ENCODE measurements at places on chromosomes 5 and 9.
A peak's percentile ranks its signal among the peaks of the same experiment; 100 is the strongest.

GRCh38 chr5:54113060-54113459 lies 197.3 kb downstream of the ARL15 start:
- no peak for DNase-seq

DNA sequence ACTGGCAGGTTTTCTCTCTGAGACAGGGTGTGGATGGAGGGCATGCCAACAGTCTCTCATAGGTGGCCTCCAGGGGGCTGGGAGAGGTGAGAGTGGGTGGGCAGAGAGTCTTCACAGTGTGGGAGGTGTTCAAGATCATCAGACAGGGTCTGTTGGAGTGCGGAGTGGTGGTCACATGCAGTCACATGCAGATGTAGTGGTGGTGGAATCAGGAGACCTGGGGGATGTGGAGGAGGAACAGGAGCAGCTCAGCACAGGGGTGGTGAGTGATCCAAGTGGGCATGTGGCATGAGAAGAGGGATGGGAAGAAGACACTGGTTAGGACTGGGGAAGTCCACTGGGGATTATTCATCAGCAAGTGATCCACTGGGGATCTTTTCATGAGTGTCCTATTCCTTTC lies 5.8 kb downstream of the GM2A start:
- no peak for DNase-seq

GRCh38 chr9:94086486-94087345 lies 2.5 kb downstream of the PTPDC1 start:
- DNase-seq = no peak

- DNase-seq = no peak
Measured at GRCh38 chr5:105789246-105789645, 1881.5 kb downstream of the EFNA5 start.

DNA sequence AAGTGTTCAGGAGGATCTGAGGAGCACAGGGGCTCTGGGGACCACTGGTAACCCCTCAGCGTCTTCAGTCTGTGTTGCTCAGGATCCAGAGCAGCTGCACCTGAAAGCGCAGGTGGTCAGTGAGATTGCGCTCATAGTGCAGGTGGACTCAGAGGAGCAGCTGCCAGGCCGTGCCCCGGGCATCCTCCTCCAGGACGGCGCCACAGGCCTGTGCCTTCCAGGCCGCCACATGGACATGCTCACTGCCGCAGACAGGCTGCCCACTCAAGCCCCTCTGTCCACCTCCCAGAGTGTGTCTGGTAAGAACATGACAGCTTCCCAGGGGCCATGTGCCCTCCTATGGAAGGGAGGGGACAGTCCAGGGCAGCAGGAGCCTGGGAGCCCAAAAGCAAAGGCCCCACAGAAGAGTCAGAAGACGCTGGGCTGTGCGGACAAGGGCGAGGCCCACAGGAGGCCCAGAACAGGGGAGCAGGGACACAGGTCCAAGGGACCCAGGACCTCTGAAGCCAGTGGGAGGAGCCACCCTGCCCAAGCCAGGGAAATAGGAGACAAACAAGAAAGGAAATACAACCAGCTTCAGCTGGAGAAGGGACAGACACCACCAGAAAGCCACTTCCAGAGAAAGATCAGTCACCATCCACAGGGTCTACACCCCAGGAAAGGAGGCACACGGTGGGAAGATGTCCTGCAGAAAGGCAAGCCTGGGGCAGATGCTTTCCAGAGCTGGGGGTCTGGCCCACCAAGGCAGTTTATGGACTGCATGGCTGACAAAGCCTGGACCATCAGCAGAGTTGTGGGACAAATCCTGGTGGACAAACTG lies 5.2 kb downstream of the SPATA31E1 start:
- DNase-seq = no peak

GRCh38 chr5:31674371-31674951 lies 35.5 kb downstream of the PDZD2 start:
- DNase-seq = no peak

DNA sequence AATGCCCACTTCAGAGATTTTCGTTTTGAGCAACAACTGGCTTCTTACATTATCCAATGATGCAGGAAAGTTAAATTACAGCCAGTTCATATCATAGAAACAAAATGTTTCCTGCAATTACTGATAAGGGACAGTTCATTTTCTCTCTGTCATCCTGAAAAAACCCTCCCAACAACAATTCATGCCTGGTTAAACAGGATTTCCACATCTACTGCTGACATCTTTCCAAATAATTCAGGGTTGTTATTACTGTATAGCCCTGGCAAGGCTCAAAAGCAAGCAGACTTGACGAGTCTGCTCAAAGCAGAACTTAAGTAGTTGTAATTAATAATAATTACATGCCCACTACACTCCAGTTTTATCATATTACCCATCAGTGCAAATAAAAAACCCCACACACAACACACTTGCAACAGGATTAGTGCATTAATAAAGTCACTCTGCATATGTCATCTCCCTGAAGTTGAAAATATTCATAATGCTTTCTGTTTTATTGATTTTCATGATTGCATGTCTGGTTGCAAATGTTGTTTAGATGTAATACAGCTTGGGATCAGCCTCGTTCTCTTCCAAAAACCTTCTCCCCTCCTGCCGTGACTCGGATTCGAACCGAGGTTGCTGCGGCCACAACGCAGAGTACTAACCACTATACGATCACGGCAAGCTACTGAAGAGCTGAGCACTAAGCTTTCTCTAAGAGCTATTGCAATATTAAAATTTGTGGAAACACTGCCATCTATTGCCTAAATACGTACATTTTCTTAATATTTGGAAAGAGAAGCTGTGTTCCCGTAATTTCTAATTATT lies 119.6 kb upstream of the NFIB start:
- DNase-seq = no peak

DNA sequence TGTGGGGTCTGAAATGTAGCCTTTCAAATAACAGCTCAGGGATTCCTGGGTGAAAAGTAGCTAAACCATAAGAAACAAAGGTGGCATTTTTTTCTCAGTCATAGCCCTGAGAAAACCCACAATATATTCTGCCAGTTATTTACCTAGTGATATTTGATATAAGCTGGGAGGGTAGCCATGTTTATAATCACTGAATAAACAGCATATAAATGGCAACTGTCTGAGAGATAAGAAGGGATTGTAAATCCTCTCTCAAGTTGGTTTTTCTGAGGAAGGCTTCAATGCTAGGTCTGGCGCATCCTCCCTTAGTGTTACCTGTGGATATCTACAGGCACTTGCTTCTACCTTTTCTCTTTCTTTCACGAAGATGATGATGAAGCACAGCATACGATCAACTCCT lies 1080.5 kb upstream of the DMAC1 start:
- no peak for DNase-seq

GRCh38 chr5:81556809-81557208 lies 162.9 kb upstream of the ACOT12 start:
- no peak for DNase-seq

GRCh38 chr9:136118320-136119060 lies at the start of gene TMEM250:
Gene TMEM250, minus strand, starts transcription at chr9:136118875. Its CDS starts 1,975 bp downstream, at chr9:136116900.
- peak; percentile 72 for DNase-seq

DNA sequence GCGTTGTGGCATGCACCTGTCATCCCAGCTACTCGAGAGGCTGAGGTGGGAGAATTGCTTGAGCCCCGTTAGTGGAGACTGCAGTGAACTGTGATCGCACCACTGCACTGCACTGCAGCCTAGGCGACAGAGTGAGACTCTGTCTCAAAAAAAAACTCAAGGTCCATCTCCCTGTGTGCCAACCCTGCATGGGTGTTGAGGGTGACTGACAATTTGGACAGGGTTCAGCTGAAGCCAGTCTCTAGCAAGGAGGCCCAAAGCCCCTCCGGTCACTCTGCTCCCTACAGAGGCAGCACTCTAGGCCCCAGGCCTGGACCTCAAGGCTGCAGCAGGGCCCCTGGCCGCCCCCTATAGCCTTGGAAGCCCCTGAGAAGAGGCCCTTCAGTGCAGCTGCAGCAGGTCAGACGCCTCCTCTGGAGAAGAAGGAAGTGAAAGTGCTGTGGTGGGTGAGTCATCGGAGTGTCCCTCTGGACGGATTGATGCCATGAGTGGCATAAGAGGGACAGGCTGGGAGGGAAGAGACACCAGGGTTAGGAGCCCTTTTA lies 39.2 kb upstream of the NEK6 start:
- no peak for DNase-seq

GRCh38 chr5:138610415-138610917 lies 35.3 kb upstream of the HSPA9 start:
- DNase-seq = no peak

GRCh38 chr5:55564721-55565120 lies 30.0 kb upstream of the PLPP1 start:
- DNase-seq = no peak

DNA sequence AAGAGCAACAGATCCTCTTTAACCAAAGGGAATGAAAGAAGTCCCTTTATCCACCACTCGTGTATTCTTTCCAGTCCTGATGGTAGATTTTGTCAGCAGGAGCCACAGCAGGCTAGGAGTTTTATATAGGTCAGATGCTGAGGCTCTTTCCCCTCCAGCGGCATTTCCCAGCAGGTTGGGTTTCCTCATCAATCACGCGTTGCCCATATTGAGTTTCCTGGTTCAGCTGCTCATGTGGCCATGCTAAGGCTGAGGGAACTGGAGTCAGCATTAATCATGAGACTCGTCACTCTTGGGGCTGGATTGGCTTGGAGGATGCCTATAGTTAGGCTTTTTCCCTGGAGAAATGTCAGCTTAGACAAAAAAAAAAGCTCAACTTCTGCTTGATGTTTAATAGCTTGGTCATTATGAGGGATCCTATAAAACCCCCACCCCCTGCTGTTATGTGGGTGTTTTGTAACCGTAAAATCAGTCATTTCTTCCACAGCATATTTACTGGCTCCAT lies 193.4 kb upstream of the GAS1 start:
- DNase-seq = no peak

GRCh38 chr9:18496256-18497000 lies 22.5 kb downstream of the ADAMTSL1 start:
- DNase-seq = no peak

DNA sequence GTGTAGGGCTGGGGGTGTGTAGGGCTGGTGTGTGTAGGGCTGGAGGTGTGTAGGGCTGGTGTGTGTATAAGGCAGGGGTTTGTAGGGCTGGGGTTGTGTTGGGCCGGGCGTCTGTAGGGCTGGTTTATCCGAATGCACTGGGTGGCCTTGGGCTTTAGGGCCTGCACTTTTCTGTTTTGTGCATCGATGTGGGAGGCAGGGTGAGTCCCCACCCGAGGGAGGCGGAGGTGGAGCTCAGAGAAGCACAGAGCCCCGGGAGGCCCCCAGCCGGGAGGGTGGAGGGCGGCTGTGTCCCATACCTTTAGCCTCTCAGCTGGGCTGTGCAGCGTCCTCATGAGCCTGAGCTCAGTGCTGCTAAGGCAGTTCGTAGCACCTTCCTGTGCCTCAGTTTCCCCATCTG lies 13.5 kb downstream of the COL5A1 start:
- no peak for DNase-seq

Data from urinary bladder (tissue), 4 donors.